Stimulated activated CD4-positive, alpha-beta T cell treated with anti-CD3 and anti-CD28 coated beads, TNF-alpha, amount 100 ng/mL, for 24 hours (primary cell): ENCODE measurements at places on chromosomes 7 and 10.

DNA sequence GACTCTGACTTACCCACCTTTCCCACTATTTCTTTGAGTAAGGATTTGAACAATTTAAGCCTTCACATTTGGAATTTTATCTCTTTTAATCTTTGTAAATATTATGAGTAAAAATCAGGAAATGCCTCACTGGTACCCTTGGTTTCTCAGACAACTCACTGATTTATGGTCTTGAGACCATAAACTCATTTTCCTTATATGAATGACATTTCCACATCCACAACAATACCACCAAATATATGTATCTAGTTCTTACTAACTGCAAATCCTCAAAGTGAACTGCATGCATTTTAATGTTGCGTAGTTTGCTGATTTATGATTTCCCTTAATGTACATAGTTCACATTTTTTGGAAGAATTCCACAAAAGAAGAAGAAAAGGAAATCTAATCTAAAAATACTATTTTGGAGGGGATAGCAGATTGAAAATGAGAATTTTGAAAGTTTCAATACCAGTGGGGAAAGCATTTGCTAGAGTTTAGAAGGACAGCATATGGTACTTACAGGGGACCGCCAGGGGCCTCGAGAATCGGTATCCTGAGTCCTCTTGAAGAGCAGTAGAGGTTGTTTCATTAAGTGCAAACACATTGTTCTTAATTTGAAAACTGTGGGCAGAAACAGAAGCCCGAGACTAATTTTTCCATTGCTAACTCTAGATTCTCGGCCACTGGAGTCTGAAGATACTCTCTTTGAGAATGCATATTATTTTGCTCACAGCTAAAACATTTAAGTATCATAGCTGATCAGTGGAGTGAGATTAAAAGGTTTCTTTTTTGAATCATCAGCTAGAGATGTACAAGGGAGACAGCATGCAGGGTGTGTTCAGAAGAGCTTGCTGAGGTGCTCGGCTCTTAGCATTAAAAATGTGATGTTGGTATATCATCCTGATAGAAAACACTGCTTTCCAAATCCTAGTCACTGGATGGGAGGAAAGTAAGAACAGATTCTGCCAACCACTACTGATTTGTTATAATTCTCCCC lies 964.0 kb downstream of the GATA3 start:
- DNase-seq = no peak

GRCh38 chr7:95529701-95530100 lies 44.0 kb downstream of the ASB4 start:
- DNase-seq = no peak

GRCh38 chr7:141433698-141434097 lies 117.5 kb upstream of the AGK start:
- no peak for DNase-seq

- no peak for DNase-seq
Observed at GRCh38 chr7:44561481-44561880, 12.2 kb downstream of the DDX56 start.

DNA sequence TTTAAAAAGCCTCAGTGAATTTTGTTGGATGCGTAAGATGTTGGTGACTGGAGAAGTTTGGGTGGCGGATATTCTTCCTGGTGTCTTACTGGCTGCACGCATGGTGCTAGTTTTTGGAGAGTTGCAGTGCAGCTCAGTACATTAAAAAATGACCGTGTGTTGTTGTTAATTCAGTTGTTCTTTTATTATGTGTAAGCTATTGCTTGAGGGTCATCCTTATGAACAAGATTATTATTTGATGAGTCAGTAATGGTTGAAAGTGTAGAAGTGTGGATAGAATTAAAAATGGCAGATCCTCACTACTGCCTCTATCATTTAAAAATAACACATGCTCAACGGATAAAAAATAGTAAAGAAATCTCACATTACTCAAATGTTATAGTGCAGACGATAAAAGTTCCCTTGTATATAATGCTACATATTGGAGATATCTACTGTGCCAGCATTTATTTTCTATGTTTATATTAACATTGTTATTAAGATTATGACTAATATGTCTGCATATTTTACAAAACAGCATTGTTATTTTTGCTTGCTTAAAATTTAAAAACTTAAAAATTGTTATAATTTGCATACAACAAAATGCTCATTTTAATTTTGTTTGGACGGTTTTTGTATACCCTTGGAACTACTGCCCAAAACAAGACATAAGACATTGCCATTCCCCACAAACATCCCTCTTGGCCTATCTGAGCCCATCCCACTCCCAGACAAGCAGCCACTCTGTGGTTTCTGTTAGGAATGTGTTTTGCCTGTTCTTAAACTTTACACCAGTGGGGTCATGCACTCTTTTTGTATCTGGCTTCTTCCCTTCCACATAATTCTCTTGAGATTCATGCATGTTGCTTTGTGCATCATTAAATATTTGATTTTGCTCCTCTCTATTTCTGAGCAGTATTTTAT lies 142.0 kb downstream of the DOCK1 start:
- no peak for DNase-seq

DNA sequence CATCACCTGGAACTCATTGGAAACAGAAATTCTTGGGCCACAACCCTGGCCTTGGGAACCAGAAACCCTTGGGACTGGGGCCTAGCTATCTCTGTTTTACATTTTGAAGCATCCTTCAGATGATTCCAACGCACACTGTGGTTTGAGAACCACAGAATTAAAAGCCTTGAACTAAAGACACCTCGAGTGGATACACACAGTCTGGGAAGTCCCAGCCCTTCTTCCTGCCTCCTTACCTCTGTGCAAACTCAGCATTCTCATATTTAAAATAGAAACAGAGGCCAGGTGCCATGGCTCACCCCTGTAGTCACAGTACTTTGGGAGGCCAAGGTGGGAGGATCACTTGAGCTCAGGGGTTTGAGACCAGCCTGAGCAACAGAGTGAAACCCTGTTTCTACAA lies 12.9 kb downstream of the NPFFR1 start:
- DNase-seq = no peak

GRCh38 chr7:41046776-41047175 lies 656.1 kb downstream of the INHBA start:
- no peak for DNase-seq

GRCh38 chr10:72649291-72649690 lies 23.4 kb upstream of the MICU1 start:
- no peak for DNase-seq

DNA sequence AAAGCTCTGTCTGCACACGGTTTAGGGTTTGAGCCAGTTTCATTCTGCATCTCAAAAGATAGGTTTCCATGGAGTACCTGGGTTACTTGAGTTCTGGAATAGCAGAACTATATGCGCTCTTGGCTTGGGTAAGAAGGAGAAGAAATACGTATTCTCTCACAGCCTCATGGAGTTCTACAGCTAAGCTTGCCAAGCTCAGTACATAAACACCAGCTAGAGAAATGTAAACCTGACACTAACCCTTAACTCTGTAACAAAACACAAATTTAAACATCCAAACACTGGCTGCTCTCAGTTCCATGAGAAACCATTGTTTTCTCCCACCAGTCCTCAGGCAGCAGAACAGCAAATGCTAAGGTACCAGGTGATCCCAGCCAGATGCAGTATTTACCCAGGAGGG lies 557.2 kb downstream of the INHBA start:
- DNase-seq = no peak

GRCh38 chr10:101032637-101033224 lies 1.7 kb downstream of the SFXN3 start:
- DNase-seq = peak; percentile 28

GRCh38 chr7:40715053-40715430 lies 580.2 kb downstream of the SUGCT start:
- no peak for DNase-seq

GRCh38 chr10:55091691-55092328 lies 290.8 kb upstream of the PCDH15 start:
- no peak for DNase-seq

DNA sequence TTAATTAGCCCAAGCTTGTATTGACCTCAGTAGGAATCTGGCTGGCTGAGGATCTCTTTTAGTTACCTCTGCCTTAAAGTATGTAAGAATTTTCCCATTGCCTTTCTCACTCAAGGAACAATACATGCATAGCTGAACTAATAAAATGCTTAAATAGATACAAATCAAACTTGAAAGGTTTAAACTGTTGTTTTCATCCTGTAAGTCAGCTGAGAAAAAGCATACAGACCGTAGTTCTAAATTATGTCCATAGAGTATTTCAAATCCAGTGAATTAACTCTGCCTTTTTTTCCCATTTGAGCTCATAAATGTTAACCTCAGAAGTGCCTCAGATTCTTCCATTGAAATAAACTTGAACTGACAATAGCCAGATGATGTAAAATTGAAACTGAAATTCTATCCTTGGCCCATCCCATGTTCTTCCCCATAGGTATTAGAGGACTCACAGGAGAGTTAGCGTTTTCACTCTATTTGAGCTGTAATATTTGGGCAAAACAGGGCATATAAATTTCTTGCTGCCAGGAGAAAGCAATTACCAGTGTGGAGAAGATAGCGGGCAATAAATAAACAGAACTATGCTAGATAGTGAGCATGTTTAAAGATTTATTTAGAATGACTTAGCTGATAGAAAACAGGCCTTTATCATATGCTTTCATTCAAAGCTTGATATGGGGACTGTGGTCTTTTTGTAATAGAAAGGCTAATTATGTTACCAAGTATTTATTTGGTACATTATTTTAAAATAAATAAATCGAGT lies 163.7 kb downstream of the WNT2 start:
- DNase-seq = no peak

DNA sequence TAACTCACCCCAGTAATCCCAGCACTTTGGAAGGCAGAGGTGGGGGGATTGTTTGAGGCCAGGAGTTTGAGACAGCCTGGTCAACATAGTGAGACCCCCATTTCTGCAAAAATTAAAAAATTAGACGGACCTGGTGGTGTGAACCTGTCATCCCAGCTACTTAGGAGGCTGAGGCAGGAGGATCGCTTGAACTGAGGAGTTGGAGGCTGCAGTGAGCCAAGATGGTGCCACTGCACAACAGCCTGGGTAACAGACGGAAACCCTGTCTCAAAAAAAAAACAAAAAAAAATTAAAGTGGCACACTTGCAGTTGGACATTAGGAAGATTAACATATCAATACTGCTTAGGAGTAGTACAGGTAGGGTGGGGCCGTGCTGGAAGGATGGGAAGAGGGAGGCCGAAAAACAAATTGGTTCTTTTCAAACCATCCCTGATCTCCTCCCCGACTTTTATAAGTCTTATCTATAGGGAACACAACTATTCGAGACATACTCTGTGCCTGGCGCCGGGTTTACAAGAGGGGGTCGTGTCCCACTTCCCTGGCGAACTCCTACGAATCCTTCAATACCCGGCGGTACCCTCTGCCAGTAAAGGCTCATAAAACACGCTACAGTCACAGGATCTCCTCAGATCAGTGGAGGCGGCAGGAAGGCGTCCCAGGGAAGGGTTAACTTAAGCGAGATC lies 628 bp downstream of the TAF6 start:
- DNase-seq = no peak
